Heart left ventricle (tissue), 16 donors: ENCODE measurements at places on chromosomes 2 and 18. TPM values are rescaled to one million over a fixed set of nuclear protein-coding genes. Genes with fewer than 3 reads are reported as not detected.
A peak's percentile ranks its signal among the peaks of the same experiment; 100 is the strongest.

DNA sequence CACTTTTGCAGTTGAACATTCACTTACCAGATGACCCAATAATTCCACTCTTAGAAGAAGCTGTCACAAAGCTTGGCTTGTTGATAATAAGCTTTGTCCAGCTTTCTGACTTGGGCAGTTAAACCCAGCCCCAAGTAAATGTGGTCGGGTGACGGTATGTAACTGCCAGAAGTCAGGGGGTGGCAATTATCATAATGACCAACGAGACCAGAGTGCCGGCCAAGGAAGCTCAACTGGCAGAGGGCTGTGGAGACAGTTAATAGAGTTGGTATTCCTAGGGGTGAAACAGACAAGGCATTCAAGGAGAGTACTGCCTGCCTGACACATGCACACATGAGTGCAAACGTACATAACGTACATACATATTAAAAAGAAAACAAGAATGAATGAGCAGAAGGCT, 116.7 kb downstream of the EIPR1 start:
- H3K4me3 ChIP-seq, result no peak overlapping the region
- H3K36me3 ChIP-seq, result no peaks in the 10 kb centered on the region
- DNase-seq, result no peak
- no peaks in the 10 kb centered on the region for H3K27me3 ChIP-seq

- no peaks in the 10 kb centered on the region for H3K4me1 ChIP-seq
- H3K4me3 ChIP-seq, result no peak overlapping the region
- H3K27me3 ChIP-seq, result no peaks in the 10 kb centered on the region
- H3K36me3 ChIP-seq, result no peaks in the 10 kb centered on the region
Measured at GRCh38 chr2:41933585-41934320, 114.1 kb upstream of the PKDCC start.

- H3K36me3 ChIP-seq, result no peaks in the 10 kb centered on the region
- no peaks in the 10 kb centered on the region for H3K27me3 ChIP-seq
- H3K4me1 ChIP-seq, result peaks cover 19% of the 10 kb centered on the region
- H3K4me3 ChIP-seq, result no peak overlapping the region
- DNase-seq, result no peak
- H3K27ac ChIP-seq, result no peak overlapping the region
Measured at GRCh38 chr2:177161741-177162460, 50.7 kb upstream of the HNRNPA3 start.

Gene MARCHF7
- 69.8 TPM for total RNA-seq

DNA sequence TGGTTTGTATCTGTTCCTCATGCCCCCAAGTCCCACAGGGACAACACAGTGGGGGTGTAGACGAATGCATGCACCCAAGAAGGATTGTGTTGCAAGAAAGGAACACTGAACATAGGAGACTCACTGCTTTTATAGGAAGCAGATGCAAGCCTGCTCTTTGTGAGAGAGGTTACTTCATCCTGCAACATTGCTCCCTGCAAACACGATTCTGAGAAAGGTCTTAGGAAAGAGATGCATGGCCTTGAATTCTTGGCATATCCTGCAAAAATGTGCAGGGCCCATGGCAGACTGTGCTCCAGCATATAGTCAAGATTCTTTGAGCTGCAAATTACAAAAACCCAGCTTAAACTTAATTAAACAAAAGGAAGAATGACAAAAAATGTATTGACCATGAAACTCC, 312.2 kb upstream of the MGAT5 start:
- H3K36me3 ChIP-seq, result no peaks in the 10 kb centered on the region
- no peaks in the 10 kb centered on the region for H3K4me1 ChIP-seq
- no peak overlapping the region for H3K27ac ChIP-seq
- no peak overlapping the region for H3K4me3 ChIP-seq
- H3K27me3 ChIP-seq, result no peaks in the 10 kb centered on the region

DNA sequence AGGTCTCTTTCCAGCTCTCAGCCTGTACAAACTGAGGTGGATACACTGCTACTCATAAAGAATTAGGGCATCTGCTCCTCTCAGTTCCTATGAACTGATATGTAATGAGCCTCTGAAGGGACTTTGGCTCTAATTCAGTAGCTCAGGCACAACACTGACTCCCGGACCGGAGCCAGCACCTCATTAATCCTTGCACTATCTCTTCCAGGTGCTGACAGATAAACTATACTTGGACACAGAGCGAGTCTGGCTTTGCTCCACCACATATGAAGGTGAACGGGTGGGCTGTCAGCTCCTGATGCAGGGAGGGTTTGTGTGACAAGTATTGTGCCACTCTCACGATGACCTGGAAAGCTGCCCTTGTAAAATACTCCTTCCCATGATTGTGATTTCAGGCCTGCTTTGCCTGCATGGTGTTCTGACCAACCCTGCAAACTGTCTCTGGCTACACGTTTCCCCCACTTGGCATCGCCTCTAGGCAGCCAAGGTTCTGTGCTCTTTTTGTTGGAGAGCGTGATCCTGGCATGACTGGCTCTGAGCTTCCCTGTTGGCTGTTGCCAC, 111.6 kb upstream of the LMAN1 start:
- peak overlapping the region; percentile 75 for H3K27ac ChIP-seq
- H3K36me3 ChIP-seq, result no peaks in the 10 kb centered on the region
- H3K4me1 ChIP-seq, result peaks cover 3% of the 10 kb centered on the region
- peak; percentile 60 for DNase-seq

- H3K27ac ChIP-seq, result no peak overlapping the region
- H3K27me3 ChIP-seq, result peaks cover 7% of the 10 kb centered on the region
- no peak overlapping the region for H3K4me3 ChIP-seq
- no peaks in the 10 kb centered on the region for H3K36me3 ChIP-seq
- no peaks in the 10 kb centered on the region for H3K4me1 ChIP-seq
- DNase-seq, result no peak
Measured at GRCh38 chr2:222115296-222115695, 183.5 kb downstream of the PAX3 start.

Gene CCDC150
- total RNA-seq, result 1.3 TPM

GRCh38 chr2:30691948-30692828, 115.1 kb downstream of the CAPN13 start:
- no peaks in the 10 kb centered on the region for H3K4me1 ChIP-seq
- DNase-seq, result peak; percentile 63
- H3K27ac ChIP-seq, result no peak overlapping the region
- H3K4me3 ChIP-seq, result no peak overlapping the region
